ENCODE measurements at places on chromosomes 13 and 19. TPM values are rescaled to one million over a fixed set of nuclear protein-coding genes. Genes with fewer than 3 reads are reported as not detected.

DNA sequence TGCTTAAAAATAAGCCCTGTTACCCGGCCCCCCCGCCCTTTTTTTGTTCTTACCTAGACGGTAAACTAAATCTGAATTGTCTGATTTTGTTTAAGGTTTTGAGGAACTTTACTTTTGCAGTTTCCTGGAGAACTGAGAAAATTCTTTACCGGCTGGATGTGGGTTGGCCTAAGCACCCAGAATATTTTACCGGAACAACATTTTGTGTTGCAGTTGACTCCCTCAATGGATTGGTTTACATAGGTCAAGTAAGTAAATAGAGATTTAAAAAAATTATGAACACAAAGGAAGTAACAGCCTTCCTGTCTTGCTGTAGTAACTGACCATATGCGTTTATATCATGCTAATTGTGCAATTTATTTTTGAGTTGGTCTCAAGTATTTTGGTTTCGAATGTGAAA, 785 bp downstream of the NHLRC3 start:
- DNase-seq = no peak

DNA sequence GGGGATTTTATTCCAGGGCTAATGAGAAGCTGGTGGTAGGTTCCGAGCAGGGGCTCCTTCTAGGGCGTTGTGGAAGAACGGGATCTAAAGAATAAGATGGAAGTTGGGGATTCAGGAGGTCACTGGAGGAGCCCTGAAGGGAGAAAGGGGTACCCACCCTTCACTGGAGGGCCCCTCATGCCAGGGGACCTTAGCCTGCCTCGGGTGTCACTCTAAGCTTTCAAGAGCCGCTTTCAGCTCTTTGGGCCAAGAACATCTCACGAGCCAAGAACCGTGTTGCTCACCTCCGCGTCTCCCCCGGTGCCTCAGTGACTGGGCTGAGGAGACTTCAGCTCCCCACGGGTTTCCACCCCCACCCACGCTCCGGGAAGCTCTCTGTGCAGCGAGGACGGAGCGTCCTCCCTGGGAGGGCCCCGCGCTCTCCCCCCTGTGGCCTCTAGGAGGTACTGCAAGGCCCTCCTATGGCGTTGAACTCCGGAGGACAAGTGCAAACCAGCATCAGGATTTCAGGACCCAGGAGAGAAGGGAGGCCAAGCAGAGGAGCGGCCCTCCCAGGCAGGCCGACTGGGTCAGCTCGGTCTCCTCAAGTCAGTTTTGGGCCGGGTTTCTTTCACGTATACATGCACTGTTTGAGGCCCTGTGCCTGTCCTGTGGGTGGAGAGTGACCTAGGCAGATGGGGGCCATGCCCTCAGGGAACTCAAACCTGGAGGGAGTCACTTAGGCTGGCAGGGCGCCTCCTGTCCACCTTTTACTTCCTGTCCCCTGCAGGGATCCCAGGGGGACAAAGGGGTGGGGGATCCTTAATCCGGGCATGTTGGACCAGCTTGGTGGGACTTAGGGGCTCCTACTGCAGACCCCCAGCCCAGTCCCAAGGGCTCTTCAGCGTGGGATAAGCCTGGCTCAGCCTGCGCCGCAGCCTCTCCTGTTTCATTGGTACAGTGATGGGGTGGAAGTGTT, 5.1 kb upstream of the KRTDAP start:
- peak; percentile 56 for DNase-seq

DNA sequence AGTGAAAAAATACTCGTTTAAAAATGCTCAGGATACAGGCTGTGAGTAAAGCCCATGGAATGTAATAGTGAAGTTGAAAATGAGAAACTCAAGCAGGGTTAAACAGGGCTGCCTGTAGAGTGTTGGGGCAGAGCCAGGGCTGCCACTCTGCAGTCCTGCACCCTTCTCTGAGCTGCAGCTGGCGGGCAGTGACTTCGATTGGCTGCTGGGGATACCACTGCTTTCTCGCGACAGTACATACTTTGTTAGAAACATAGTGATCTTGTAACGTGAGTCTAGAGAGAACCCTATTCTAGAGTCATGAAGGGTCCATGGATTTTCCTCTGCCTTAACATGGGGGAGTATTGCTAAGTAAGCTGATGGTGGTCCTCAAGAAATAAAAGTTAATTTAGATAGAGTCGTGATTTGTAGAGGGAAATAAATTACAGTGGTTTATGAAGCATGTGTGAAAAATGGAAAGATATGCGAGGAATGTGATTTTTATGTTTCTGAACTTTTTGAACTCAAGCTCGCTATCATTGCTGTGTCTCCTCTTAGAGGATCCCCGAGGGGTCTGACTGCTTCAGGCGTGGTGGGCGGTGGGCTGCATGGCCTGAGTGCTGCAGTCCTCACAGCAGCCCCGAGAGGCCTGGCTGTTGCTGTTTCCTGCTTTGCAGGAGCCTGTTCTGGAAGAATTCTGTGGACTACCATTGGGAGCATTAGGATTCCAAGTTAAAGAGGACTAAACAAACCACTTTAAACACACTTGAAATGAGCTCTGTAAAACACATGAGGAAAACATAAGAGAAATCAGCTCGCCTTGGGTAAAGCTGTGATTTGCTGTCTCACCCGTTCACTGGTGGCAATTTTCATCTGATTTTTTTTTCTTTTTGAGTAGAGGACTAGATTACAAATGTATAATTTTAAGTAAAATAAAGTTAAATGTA, 95.7 kb downstream of the ARHGEF7 start:
- no peak for DNase-seq

- no peak for DNase-seq
Measured at GRCh38 chr13:46595885-46596275, 42.9 kb downstream of the LRCH1 start.

DNA sequence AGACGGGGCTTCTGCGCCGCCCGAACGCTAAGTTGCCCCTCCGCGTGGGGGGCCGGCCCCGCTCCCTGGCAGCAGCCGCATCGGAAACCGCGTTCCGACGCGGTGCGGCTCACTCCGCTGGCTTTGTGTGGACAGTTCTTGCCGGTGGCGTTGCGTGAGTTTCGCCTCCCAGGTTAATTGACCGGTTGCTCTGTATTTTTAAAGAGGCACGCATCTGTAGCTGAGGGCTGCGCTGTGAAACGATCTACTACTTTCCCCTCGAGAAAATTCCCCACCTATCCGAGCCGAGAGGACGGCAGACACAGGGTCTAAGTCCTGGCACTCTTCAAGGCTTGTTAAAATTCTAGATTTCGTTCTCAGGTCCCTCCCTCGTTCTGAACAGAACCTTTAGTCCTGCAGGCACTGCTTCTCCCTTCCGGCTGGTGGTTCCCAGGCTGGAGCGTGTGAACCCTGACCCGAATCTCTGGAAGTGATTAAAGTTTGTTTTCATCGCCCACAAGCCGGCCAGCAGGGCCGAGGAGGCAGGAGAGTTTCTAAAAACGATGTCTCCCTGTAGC, 933 bp downstream of the ARHGEF7 start:
- DNase-seq = no peak

GRCh38 chr19:20367811-20368294, 197.7 kb downstream of the ZNF737 start:
- peak; percentile 16 for DNase-seq

- DNase-seq = no peak
Measured at GRCh38 chr19:29681422-29682235, 16.4 kb downstream of the PLEKHF1 start.

- no peak for DNase-seq
Measured at GRCh38 chr19:6233056-6233826, 46.5 kb downstream of the MLLT1 start.

GRCh38 chr13:113034451-113035212, 65.6 kb downstream of the MCF2L start:
- no peak for DNase-seq

DNA sequence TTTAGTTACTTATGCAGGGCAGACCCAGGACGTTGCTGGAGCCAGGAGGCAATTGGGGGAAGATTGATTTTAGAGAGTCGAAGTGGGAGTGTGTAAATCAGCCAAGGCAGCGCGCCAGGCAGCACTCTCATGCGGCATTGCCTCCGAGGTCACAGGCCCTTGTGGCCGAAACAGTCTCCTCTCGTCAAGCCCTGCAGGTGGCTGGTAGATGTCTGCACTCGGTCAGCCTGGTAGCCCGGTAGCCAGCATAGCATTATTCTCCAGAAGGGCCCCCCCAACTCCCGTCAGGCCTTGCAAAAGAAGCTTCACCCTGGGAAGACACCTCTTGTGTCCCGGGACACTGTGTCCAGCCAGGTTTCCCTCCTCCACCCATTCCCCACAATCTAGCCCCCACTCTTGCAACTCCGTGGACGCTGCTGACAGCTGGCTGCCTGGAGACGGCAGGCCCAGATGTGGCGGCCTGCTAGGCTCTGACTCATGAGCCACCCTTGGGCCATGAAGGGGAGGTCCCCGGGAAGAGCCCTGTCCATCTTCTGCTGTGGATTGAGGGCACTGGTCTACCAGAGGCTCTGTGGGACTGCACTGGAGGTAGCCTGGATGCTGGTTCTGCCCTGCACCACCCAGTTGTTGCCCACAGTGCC, 2.6 kb upstream of the PEPD start:
- DNase-seq = no peak

DNA sequence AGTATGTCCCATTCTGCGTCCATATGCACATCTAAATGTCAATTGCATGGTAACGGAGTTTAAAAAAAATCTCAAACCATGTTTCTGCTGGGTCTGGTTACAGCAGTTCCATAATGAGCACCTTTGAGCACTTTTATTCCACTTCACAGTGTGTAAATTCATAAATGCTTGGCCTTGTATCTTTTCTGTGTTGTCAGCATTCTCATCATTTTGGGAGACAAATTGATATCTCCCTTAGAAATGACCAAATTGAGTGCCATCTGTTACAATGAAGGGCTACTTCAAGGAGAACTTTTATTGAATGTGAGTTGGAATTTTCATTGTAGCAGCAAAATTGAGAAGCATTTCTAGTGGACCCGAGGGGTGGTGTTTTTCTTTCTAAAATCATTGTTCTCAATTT, 432.9 kb upstream of the PCDH9 start:
- DNase-seq = no peak

DNA sequence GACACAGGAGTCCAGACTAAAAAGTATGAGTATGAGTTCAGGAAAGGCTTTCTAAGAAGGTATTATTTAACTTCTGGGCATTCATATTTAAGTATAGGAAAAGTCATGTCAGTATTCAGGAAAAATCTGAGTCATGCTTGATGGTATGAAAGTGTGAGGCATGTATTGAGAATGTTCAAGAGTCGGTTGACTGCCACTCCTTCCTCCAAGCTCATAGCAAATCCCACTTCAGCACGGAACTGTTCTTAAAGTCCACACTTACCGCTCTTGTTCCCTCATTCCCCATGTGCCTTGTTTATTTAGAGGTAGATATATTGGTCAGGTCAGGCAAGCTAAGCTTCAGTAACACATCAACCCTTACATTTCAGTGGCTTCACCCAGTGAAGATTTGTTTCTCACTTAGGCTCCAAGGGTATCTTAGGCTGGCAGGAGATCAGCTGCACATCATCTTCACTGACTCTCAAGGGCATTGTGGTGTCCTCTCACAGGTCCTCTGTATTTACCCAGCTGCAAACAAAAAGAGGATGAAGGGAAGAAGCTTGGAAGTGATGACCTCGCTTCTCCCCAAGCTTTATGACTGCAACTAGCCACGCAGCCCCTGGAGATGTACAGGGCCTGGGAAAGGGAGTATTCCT, 1189.2 kb downstream of the EFNB2 start:
- no peak for DNase-seq

- no peak for DNase-seq
Measured at GRCh38 chr13:41955605-41956004, 5.3 kb downstream of the VWA8 start.

DNA sequence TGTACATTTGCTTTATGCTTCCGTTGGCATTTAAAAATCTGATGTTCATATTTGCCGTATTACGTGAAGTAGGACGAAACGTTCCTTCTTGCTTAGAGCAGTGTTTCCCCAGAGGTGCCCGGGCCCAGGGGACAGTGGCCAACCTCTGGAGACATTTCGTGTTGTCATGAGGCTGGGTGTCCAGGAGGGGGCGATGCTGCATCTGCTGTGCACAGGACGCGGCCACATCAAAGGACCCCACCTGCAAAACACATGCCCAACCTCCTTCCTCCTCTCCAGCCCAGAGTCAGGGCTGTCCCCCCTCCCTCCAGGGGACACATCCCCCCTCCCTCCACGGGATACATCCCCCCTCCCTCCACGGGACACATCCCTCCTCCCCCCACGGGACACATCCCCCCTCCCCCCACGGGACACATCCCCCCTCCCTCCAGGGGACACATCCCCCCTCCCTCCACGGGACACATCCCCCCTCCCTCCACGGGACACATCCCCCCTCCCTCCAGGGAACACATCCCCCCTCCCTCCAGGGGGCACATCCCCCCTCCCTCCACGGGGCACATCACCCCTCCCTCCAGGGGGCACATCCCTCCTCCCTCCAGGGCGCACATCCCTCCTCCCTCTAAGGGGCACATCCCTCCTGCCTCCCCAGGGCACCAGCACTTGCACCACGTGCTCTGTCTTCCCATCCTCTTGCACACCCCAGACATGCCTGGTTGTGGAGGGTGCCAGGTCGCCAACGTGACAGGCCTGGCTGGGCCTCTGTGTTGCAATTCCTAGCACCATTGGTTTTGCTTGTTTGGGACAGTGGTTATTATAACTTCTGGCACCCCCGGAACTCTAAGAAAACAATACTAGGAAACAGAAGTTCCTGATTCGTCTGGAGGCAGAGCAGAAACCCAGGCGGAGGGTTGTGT, 46.7 kb downstream of the GAS6 start:
- peak; percentile 85 for DNase-seq

DNA sequence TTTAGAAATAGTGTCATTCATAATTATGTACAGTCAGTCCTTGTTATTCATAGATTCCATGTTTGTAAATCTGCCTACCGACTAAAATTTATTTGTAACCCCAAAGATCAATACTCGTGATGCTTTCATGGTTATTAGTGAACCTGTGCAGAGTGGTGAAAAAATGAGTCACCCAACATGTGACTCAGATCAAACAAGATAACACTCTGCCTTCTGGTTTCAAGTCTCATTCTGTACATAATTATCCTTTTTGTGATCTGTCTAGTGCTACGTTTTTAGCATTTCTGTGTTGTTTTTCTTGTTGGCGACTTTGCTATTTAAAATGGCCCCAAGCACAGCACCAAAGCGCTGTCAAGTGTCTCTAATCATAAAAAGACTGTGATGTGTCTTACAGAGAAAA, 274.7 kb downstream of the SUCLA2 start:
- DNase-seq = no peak

- DNase-seq = no peak
Measured at GRCh38 chr19:1355568-1356507, 27.9 kb upstream of the NDUFS7 start.

DNA sequence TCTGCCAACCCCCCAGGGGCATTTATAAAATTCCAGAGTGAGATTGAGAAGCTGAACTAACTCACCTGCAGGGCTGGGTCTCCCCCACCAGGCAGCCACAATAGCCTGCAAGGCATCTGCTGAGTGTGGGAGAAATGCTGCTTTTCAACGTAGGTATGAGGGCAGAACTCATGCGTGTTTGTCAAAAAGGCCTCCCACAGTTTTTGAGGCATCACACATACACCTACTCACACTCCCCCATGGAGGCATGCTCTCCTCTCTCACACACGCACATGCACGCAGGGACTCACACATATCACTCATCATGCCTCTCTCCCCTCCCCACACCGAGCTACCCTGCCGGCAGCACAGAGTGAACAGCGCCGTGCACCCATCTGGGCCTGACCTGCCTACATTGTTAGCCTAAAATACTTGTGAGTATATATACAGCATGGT, 390.5 kb downstream of the FGF9 start:
- DNase-seq = no peak

ZNF491 gene
- total RNA-seq = 6.5 TPM

SIGLEC14 gene
- total RNA-seq = not detected

ZNF729 gene
- total RNA-seq = not detected

TEX101 gene
- not detected for total RNA-seq

GPC5 gene
- 0.57 TPM for total RNA-seq

Measured in progenitor cell of endocrine pancreas (in vitro differentiated cells).